Activated T-helper 1 cell treated with anti-CD3 and anti-CD28 coated beads, Interleukin-12 subunit alpha, Interleukin-12 subunit beta, Interleukin-2, Interleukin-4 antibody, amounts not matched to agents 30 ng/mL and 10 ng/mL and 1 ng/mL, durations not matched to agents 14 hours and 24 hours and 36 hours (primary cell): ENCODE measurements at places on chromosomes 5 and 9. TPM values are rescaled to one million over a fixed set of nuclear protein-coding genes. Genes with fewer than 3 reads are reported as not detected.

- DNase-seq, result no peak
These were observed 42.6 kb upstream of the BICD2 start for GRCh38 chr9:92807031-92807756.

The SPATA31E1 gene
- not detected in 2 replicates for total RNA-seq

The SOHLH1 gene
- total RNA-seq, result not detected in 2 replicates

The MLANA gene
- not detected in 2 replicates for total RNA-seq

The TMEM174 gene
- not detected in 2 replicates for total RNA-seq

- DNase-seq, result no peak
These were observed 351.5 kb upstream of the TLE4 start for GRCh38 chr9:79220251-79220650.

DNA sequence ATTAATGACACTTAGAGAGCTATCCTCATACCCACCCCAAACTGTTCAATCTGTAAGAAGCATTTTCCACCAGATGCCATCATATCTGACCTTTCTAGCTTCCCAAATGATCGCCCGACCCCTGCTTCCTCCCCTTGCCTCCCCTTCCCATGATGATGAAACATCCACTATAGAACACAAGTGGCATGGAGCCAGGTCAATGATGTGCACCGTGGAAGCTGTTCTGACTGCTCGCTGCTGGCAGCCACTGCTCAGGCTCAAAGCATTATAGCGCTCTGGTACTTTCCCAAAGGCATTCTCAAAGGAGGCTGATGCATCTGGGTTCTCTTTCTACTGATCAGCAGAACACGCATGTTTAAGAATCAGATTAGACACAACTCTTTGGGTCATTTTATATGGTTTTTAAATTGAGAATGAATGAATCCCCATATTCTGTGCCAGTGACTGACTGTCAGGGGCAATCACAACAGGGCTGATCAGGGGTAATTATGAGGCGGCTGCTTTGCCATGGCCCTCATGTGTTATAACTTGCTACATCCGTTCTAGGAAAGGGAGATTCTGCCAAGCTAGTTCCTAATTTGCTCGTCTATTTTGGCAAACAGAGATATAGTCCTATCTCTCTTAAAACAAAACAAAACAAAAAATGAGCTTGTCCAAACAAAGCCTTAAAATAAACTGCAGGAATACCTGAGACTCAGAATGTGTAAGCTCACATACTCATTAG, 343.7 kb downstream of the ENC1 start:
- no peak for DNase-seq

The FOXI1 gene
- total RNA-seq, result not detected in 2 replicates

DNA sequence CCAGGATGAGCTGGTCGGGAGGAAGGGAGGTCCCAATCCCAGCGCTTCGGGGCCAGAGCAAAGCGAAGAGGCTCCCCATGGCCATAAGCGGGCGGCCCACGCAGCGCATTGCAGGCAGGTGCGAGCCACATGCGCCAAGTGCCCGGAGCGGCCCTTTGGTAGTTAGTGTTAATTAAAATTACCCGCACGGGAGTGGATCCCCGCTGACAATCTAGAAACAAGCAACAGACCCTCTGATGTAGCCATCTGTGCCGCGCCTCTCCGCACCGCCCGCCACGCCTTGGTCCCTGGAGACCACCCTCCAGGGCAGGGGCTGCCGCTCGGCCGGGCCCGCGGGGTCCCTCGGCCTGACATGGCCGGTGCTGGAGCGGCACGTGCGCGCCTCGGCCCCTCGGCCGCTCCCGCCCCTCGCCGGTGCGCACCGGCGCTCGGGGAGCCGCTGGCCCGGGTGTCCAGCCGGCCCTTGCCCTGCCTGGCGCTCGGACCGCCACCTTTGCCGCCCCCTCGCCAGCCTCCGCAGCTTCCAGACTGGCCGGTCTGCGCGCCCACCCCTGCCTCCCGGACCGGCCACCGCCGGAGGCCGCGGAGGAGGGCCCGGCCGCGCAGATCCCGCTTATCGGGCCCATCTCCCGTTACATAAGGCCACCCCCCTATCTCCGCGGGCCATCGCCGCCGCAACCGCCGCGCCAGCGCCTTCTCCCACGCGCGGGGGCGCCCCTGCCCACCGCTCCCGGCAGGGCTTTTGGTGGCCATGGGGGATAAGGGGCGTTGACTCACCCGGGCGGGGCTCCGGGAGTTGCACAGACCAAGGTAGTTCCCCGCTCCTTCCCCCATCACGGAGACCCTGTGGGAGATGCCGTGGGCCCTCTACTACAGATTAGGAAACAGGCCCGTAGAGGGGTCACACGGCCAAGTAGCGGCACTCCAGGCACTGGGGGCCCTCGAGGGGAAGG, 1.9 kb upstream of the IL13 start:
- no peak for DNase-seq

The PPP2R2B gene
- not detected in 2 replicates for total RNA-seq

GRCh38 chr5:135313946-135314345, 85.1 kb downstream of the MACROH2A1 start:
- no peak for DNase-seq

The ADGRV1 gene
- total RNA-seq, result 0.05 TPM in 2 replicates

DNA sequence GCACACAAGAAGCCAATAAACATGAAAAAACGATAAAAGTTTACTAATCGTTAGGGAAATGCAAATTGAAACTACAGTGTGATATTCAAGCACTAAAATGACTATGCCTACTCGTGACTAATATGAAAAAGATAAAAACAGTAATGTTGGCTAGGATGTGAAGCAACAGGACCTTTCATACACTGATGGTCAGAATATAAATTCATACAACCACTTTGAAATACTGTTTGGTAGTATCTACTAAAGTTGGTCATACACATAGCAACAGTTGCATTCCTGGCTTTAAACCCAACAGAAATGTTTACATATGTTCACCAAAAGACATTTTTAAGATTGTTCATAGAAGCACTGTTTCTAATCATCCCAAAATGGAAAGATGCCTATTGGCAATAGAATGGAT, 24.3 kb downstream of the FBXO38 start:
- DNase-seq, result no peak

DNA sequence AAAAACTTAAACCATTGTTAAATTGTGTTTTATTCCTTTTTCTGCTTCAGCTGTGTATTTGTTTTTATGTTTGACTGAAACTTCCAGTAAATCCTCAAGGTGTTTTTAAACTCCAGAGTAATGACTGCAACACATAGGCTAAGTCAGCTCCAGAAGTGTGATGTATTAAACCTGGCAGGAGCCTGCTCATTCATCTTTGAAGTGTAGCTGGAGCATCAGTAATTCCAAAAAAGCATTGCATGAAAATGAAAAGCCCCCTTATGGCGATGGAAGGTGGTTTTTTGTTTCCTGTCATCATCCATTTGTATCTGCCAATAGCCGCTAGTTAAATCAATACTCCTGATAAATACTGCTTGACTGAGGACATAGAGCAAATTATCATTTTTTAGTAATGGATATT, 474.2 kb upstream of the ADAMTS16 start:
- no peak for DNase-seq

DNA sequence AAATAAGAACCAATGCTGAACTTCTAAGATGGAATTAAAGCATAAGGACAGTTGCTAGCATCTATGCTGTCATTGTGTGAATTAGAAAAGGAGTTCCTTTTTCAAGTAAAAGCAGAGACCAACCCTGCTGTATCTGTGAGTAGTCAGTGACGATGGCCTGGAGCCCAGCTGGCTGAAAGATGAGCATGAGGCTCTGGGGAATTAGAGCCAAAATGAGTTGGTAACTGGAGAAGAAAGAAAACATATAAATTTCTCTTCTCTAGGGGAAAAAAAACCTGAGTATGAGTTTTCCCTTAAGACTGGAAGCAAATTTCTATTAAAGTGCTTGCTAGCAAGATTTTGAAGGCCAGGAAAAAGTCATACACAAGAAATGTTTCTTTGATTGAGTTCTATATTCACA, 1.6 kb upstream of the SPZ1 start:
- no peak for DNase-seq

DNA sequence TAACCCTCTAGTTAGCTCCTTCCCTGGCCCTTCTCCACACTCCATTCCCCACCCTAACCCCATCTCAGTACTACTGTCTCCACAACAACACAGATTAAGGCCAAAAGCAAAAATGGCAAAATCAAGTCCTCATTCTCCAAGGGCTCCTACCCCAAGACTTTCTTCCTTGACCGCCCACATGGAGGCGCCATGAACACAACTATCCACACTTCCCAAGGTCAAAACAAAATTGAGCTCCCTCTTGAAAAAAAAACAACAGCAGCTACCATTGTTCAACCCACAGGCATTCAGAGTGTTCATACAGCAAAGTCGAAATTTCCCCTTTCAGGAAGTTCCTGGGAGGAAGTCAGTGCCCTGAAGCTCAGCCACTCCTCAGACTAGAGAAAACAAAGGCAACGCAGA, 54.4 kb downstream of the GNAQ start:
- peak; percentile 34 for DNase-seq

DNA sequence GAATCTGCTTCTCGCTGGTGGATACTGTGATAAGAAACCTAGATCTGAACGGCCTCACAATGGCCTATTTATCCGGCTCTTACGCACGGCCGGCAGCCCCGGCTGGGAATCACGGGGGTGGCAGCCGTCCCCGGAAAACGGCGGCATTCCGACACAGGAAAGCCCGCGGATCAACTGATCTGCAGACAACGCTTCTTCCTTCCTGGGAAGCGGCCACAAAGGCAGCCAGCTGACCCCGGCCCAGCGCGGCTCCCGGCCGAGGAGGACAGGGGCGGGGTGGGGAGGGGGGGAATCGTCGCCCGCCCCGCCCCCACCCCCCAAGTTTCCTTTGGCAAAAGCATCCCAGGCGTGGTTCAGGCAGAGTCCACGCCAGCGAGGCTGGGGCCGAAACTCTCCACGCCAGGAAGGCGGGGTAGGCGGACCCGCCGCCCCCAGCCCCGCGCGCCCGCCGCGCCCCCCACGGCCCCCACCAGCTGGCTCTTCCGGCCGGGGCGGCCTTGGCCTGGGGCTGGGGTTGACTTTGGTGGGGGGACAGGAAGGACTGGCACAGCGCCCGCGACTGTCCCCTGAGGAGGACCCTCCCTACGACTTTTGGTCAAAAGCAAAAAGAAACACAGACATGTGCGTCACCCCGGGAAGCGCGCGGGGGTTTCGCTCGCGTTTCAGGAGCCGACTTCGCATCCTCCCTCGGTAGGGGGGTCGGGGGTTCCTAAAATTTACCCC, 247.7 kb upstream of the ANKRD55 start:
- DNase-seq, result peak; percentile 9

The RNF183 gene
- not detected in 2 replicates for total RNA-seq

GRCh38 chr5:60366489-60366888, 333.5 kb downstream of the DEPDC1B start:
- no peak for DNase-seq

- DNase-seq, result no peak
These were observed 100.6 kb downstream of the CETN3 start for GRCh38 chr5:90308787-90309585.
